ENCODE measurements at places on chromosomes 1 and 21. TPM values are rescaled to one million over a fixed set of nuclear protein-coding genes. Genes with fewer than 3 reads are reported as not detected.

Gene PLEKHG5
- 23.1 TPM for total RNA-seq

Gene SPRR3
- total RNA-seq = not detected

Gene CHRNB2
- total RNA-seq = 31.6 TPM

Gene TRIM67
- total RNA-seq = 29.3 TPM

Gene AUNIP
- 2.3 TPM for total RNA-seq

Gene MYBPH
- not detected for total RNA-seq

Gene NRAS
- total RNA-seq = 81.0 TPM

Gene CLEC20A
- total RNA-seq = not detected

Gene KRTAP7-1
- not detected for total RNA-seq

Gene NPPA
- total RNA-seq = 0.69 TPM

Gene AMY1C
- not detected for total RNA-seq

Gene S100A5
- not detected for total RNA-seq

Gene ADAM30
- not detected for total RNA-seq

Gene LCE6A
- total RNA-seq = not detected

Gene KRTAP15-1
- total RNA-seq = not detected

Gene NEGR1
- 149 TPM for total RNA-seq

Gene FCMR
- total RNA-seq = 0.46 TPM

Gene DIO1
- total RNA-seq = not detected

Gene CXADR
- 370 TPM for total RNA-seq

Gene HIVEP3
- 9.7 TPM for total RNA-seq

Gene TSACC
- not detected for total RNA-seq

Gene CDA
- total RNA-seq = not detected

Gene USP33
- total RNA-seq = 189 TPM

Gene ICOSLG
- total RNA-seq = 0.69 TPM

Gene SLC16A4
- total RNA-seq = 5.8 TPM

Gene CELA2B
- total RNA-seq = not detected

Gene SFT2D2
- 32.1 TPM for total RNA-seq

Gene MROH7
- 2.5 TPM for total RNA-seq

Gene GPR161
- total RNA-seq = 56.7 TPM

Gene FCGR3B
- total RNA-seq = 1.6 TPM

Gene S100A9
- total RNA-seq = 55.1 TPM

Gene TFF1
- not detected for total RNA-seq

Gene MATN1
- 0.46 TPM for total RNA-seq

Gene CENPF
- total RNA-seq = 21.5 TPM

Gene UTS2
- total RNA-seq = not detected

Gene KRTAP20-2
- not detected for total RNA-seq

Gene C1orf185
- not detected for total RNA-seq

Gene ATP1A4
- under 0.01 TPM for total RNA-seq

Gene RPTN
- not detected for total RNA-seq

Gene NMNAT2
- total RNA-seq = 51.0 TPM

Gene COL24A1
- 3.2 TPM for total RNA-seq

Gene NR1I3
- not detected for total RNA-seq

Gene GPR25
- total RNA-seq = 0.46 TPM

Gene IGSF8
- total RNA-seq = 45.7 TPM

Gene NBPF26
- total RNA-seq = 18.0 TPM

Gene PRDM16
- 3.2 TPM for total RNA-seq

Gene OR6K6
- not detected for total RNA-seq

All from diencephalon (tissue), 1 donor.